ENCODE measurements at places on chromosomes 12 and 14.

- DNase-seq, result no peak
Observed at GRCh38 chr12:25200703-25201102, 5.7 kb downstream of the ETFRF1 start.

DNA sequence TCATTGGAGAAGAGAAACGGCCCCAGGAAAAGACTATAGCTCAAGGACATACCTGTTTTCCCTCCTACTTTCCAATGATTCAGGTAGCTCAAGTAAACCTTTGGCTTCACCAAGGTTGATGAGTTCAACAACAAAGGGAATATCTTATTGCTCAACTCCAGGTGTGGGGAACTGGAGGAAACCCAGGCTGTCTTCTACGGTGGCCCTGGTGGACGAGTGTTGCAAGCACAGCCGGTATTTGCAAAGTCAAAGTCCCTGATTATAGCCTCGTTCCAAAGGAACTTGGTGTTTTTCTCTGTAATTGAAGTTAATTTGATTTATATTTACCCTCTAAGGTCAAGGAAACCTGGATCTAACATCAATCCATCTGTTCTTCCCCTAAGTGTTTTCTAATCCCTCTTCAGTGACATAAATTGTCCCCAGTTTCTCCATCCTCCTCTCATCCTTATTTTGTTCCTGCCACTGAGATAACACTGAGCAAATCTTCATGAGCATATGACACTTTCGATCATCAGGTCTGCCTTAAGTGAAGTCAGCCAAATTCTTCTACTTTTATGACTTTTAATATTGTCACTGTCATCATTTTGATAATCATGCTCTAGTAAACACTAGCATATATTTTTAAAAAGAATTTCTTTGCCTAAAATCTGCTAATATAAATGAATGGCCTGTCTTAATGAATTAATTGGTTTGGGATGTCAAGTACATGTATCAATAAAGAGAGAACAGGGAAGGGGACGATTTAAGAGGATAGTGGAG lies 174.6 kb upstream of the TBX3 start:
- DNase-seq, result no peak

DNA sequence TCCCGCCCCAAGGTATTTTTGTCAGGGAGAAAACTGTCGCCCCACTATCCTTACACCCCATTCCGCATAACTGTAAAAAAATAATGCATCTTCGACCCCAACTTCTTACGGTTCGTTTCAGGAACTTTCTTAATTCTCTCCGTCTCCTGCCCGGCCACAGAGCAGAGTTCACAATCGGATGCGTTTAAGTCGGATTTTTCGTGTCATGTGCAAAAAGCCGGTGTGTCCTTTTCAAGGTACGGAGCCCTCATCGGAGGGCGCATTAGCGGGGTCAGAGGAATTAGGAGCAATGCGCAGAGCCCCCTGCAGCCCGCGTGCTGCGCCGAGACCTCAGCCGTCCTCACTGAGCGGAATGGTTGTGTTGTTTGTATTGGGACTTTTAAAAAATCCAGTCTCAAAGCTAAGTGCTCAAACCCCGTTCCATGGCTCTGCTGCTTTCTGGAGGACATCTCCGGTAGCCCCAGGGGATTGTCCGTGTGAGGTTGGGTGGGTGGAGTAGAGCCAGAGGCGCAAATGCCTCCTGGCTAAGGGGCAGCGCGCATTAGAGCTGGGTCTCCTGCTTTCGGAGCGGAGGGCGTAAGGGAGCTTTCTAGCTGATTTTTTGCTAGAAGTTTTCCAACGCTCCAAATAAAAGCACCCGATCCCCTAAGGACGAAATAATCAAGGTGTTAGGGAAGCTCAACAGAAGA lies 3.9 kb upstream of the GSC start:
- DNase-seq, result no peak

DNA sequence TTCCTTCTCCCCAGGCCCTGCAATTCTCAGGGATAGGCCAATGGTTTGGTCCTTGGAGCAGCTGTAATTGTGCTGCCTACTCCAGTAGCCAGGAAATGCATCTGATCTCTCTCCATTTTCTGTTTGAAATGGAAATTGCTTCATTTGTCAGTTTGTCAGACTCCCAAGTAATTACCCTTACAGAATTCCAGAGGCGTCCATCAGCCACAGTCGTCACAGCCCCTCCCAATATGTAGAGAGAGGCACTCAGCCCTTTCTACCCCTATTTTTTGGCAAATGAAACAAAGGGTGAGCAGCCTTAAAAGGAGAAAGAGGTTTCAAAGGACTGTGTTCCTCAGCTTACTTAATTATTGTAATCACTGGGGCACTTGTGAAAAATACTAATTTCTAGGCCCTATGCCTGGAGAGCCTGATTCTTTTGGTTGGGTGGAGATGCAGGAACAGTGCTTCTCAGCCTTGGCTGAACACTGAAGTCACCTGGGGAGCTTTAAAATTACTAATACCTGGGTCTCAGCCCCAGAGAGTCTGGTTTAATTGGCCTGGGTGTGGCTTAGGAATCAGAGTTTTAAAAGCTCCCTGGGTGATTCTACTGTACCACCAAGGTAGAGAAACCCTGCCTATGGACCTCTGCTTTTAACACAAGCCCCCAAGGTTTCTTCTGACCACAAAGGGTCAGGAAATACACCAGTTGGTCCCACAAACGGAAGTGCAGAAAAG lies 190.0 kb downstream of the EMP1 start:
- DNase-seq, result no peak

GRCh38 chr12:132247718-132248452 lies 81.5 kb downstream of the GALNT9 start:
- no peak for DNase-seq
